Stimulated activated CD4-positive, alpha-beta T cell treated with anti-CD3 and anti-CD28 coated beads, Interleukin-1b, Interleukin-23, amount 100 ng/mL, for 24 hours (primary cell): ENCODE measurements at places on chromosomes 16 and 17.

- DNase-seq, result no peak
Observed at GRCh38 chr16:1908184-1908583, 10.0 kb downstream of the HS3ST6 start.

DNA sequence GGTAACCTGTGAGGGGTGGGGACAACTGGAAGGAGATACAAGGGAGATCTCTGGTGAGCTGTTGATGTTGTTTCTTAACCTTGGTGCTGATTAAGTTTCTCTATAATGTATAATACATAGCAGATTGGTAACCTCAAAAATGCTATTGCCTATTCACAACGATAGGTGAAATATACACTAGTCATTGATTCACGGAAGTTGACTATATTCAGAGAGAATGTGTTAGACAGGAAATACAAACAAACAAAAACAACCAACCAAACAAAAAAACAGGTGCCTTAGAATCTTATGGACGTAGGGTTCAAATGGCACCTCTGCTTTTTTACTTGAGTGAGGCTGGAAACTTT is 21.5 kb downstream of the HSD17B2 start:
- DNase-seq, result no peak

GRCh38 chr16:1320658-1321240 is 11.3 kb downstream of the UBE2I start:
- no peak for DNase-seq

- no peak for DNase-seq
Observed at GRCh38 chr17:79929257-79930061, 90.2 kb upstream of the CBX4 start.

- DNase-seq, result no peak
Observed at GRCh38 chr16:47254756-47255155, 111.0 kb upstream of the NETO2 start.

- DNase-seq, result no peak
Observed at GRCh38 chr17:80819422-80820164, 172.0 kb upstream of the CHMP6 start.

DNA sequence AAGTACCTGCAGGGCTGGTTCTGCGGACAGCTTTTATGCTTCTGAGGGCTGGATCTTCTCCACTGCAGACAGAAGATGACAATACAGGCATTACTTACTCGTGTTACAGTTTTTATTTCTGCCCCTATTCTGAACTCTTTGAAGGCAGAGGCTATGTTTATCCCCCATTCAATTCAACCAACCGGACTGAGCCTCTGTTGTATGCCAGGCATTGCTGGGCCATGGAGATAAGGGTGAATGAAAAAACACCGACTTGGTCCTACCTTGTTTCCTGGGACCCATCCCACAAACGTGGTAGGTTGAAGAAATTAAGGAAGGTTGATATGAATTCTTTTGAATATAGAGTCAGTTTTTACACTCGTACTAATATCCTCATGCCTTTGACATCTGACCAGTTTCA is 10.0 kb upstream of the HP start:
- DNase-seq, result no peak

- DNase-seq, result no peak
Observed at GRCh38 chr16:68779891-68780290, 42.8 kb downstream of the CDH1 start.

DNA sequence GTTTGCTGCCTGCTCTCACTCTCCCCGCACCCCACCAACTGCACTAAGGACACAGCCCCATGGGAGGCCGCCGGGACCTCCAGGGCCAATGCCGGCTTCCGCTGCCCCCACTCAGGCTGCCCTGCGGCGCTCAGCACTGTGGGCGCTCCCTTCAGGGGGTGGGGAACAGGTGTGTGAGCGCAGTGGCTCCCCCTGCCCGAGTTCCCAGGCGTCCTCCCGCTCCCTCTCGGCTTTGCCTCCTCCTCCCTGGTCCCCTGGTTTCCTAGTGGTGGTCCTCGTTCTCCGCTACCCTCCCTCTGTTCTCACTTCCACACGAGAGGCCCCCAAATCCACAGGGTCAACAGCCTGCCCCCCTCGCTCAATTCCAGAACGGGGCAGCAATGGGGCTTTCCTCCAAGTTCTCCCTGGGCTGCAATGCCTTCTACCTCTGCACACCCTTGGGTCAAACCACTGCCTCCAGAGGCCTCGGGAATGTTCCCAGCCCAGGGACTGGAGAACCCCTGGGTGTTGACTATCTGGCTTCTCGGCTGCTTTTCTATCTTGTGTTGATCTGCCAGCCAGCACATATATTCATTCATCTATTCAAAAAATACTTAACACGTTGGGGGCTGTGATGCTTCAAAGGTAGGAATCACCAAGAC is 9.9 kb downstream of the FOXJ1 start:
- DNase-seq, result no peak

- DNase-seq, result no peak
Observed at GRCh38 chr17:21532763-21533385, 156.7 kb downstream of the KCNJ12 start.

DNA sequence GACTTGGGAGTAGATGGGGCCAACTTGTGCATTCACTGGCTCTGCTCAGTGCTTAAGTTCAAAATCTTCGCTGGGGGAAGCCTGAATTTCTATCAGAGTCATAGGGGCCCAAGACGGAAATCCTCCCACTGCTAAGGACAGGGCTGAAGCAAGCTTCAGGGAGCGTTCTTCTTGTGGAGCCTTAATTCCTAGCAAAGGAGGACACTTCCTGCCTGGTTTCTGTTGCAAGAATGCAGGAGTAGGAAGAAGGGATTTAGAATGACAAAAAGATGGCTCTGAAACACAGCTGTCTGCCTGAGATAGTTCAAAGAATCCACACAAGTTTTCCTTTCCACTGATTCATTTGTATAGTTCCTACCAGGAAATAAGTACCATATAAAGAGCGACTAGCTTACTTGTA is 26.4 kb downstream of the PSME3IP1 start:
- DNase-seq, result no peak

DNA sequence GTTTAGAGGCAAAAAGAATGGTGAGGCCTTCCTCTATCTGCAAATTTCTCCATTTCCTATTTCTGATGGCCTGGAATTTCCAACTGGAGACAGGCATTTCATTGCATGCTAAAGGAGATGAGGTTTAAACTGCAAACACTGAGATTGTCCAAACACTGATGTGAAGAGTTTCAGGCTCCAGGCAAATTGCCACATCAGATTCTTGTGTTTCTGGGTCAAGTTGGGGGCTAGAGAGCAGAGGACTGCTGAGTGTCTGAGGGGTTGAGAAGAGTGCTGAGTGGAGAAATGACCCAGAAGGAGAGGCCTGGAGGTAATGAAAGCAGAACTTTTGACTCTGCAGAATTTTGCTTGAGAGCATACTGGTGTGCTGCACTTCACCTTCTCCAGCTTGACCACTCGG is 216.7 kb upstream of the MPHOSPH6 start:
- no peak for DNase-seq

- DNase-seq, result no peak
Observed at GRCh38 chr16:71754652-71755051, 30.2 kb upstream of the PHLPP2 start.

DNA sequence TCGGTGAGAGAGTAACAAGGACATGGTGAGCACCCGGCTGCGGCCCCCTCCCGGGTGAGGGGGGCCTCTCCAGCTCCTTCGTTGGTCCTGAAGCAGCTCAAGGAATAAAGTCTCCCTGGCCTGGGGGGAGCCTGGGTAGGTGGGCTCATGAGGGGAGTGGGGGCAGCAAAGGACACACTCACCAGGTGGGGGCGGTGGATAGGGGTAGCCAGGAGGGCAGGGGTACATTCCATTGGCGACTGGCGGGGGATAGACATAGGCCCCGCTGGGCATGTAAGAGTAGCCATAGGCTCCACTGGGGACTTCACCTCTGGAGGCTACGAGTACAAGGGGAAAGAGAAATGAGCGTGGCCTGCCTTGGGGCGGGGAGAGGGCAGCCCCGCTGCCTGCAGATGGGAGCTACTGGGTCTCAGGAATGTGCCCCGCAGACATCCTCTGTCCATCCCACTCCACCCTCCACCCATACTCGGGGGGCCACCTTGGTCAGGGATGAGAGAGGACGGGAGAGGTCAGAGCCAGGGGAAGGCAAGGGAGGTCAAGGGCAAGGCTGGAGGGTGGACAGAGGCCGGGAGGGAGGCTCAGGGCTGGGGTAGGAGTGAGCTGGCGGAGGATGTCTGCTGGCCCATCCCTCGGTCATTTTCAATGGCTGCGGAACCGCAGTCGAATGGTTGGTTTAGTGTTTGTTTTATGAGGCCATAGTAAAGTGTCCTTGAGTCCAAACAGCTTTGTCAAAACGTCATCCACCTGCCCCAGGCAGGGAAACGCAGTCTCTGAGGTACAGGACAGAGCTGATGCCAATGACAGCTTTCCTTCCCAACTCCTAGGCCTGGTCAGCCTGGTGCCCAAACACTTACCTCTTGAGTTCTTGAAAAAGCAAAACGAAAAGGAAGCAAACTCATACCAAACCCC is 3.7 kb upstream of the UNC13D start:
- DNase-seq, result no peak

GRCh38 chr17:60395508-60396065 is 3.7 kb upstream of the USP32 start:
- DNase-seq, result no peak

GRCh38 chr16:4283939-4284338 is 11.1 kb upstream of the TFAP4 start:
- no peak for DNase-seq

GRCh38 chr17:14297161-14297851 is 3.6 kb upstream of the HS3ST3B1 start:
- no peak for DNase-seq

- no peak for DNase-seq
Observed at GRCh38 chr17:42407289-42407836, 15.7 kb downstream of the CAVIN1 start.
